ENCODE measurements at places on chromosomes 2 and 18.

GRCh38 chr2:23453432-23453831 is 68.5 kb downstream of the KLHL29 start:
- DNase-seq: no peak

- DNase-seq: no peak
These were observed 7.6 kb downstream of the ADRA2B start for GRCh38 chr2:96108541-96109360.

DNA sequence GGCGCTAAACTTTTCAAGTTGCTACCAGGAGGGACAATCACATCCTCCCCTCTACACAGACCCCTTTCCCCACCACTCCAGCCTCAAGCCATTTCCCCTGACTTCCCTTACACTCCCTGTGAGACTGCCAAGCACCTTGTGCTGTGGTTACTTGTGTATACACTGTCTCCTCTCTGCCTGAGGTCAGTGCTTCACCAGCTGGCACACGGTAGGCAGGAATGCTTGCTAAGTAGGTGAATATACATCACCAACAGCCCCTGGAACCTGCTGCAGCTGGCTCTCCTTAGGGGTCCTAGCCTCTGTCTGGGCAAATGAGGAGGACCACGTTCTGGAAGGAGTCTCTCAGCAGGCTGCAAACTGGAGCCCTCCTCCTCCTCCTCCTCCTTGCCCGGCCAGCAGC is 38.3 kb upstream of the ACAA2 start:
- DNase-seq: no peak

DNA sequence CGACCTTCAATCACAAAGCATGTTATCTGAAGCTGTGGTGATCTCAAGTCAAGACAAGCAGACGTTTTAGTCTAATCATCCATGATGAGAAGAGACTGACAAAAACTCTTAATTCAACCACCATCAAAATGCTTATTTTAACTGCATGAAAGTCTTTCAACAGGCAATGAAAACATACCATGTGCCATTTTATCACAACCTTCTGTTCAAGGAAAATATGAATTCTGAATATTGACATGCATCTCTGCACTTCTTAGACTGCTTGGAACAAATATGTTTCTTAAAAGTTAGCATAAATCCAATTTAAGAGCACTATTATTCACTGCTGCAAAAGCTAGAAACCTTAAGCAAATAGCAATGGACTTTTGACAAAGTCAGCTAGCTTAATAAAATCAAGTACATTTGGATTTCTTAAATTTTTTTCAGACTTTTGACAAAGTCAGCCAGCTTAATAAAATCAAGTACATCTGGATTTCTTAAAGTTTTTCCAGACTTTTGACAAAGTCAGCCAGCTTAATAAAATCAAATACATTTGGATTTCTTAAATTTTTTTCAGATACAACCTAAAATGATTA is 70.9 kb downstream of the OLA1 start:
- no peak for DNase-seq

- no peak for DNase-seq
These were observed 32.0 kb downstream of the CDH19 start for GRCh38 chr18:66571845-66572244.

- DNase-seq: no peak
These were observed 181.3 kb downstream of the MBD5 start for GRCh38 chr2:148202237-148202636.

GRCh38 chr18:9719421-9719981 is 11.4 kb downstream of the RAB31 start:
- DNase-seq: no peak

- no peak for DNase-seq
These were observed 7.6 kb upstream of the ADAM23 start for GRCh38 chr2:206435742-206436141.

DNA sequence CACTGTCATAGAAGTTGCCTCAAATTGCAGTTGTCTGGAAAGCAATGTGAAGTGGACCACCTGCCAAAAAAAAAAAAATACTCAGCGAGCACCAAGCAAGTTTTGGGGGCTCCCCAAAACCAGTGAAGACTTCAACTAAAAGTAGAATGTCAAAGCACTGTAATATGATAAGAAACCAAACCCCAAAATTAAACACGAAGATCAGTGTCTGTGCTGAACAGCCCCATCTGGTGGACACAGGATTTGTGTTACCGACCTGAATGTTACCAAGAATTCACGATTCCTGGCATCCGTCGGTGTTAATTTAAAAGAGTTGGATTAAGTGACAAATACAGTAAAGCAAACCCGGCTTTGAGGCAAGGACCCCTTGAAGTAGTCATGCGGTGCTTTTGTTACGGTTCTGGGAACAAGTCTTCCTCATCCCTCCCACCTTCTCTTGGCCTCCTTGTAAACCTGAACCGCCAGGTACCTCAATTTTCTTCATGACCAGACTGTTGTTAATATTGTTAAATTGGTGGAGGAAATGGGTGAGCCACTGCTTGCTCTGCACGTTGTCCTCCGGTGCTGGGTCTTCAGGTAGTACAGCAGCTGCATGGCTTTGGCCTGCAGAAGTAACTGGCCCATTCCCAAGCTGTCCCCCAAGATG is 31.3 kb upstream of the SSB start:
- peak; percentile 42 for DNase-seq
